NCI-H146 (cell line): ENCODE measurements at places on chromosomes 13 and 19.

- DNase-seq: peak; percentile 27
These were observed 1.1 kb downstream of the GYS1 start for GRCh38 chr19:48991873-48992580.

DNA sequence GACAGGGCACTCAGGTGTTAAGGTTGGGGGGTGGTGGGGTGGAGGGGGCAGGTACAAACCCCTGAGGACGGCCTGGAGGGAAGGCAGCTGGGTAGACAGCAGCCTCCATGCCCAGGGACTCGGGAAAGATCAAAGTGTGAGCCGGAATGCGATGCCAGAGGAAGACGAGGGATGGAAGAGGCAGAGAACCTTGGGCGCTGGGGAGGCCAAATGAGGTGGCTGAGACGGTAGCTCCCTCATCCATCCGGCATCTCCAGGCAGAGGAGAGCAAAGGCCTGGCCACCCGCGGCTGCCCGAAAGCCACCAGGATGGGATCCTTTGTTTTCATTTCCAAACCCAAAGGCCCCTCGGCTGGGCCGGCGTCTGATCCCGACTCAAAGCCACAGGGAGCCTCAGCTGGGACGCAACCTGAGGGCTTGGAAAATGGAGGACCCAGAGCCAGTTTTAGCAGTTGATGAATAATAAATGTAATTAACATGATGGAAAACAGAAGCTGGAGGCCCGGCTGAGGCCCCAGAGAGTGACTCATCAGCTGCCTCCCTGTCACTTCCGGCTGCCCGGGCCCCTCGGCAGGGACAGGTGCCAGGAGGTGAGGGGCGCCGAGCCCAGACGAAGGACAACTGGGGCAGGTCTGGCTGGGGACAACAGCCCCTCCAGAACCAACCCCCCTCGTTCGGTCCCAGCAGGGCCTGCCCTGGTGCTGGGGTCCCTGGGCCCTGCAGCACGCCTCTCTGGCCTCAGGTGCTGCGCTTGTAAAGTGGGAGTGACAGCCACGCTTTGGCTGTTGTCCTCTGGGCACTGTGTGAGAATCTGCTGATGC lies 61.6 kb downstream of the CEBPG start:
- peak; percentile 30 for DNase-seq

- DNase-seq: no peak
These were observed 4.6 kb upstream of the TPRX2 start for GRCh38 chr19:47854459-47854858.

DNA sequence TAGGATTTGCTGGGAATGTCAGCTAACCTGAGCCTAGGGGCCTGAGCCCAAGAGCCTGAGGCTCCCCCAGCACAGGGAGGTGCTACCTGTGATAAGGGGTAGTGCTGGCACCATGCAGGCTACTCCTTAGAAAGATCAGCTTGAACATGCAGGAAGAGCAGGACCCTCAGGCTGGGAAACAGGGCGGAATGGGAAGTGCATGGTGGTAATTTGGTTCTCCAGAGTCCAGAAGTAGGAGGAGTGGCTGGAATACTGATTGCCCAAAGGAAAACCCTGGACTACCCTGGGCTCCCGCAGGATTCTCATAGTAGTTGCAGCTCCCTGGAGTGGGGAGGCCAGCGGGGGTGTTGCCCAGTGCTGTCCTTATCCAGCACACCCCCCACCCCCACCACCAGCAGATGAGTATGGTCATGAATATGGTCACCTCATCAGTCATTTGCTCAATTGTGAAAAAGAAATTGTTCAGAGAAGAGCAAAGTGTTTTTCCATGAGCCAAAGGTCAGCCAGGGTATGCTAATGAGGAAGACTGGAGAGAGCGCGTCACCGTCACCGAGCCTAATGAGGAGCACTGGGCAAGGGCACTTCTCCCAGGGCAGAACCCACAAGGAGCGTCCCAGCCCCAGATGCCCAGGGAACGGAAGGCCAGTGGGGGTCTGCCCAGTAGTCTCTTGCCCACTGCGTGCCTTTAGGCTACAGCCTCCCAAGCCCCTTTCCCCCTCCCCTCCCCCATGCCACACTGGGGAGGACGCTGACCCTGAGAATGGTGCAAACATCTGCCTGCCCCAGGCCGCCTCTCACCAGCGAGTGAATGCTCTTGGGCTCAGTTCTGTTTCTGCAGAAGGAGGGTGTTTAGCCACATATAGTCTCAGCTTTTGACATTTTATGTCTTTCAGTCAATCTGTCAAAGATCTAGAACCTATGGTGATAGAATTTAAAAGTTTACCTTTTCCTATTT lies 5.3 kb downstream of the SLC25A15 start:
- DNase-seq: no peak

- DNase-seq: no peak
These were observed 133.4 kb downstream of the OXGR1 start for GRCh38 chr13:96860882-96861281.

DNA sequence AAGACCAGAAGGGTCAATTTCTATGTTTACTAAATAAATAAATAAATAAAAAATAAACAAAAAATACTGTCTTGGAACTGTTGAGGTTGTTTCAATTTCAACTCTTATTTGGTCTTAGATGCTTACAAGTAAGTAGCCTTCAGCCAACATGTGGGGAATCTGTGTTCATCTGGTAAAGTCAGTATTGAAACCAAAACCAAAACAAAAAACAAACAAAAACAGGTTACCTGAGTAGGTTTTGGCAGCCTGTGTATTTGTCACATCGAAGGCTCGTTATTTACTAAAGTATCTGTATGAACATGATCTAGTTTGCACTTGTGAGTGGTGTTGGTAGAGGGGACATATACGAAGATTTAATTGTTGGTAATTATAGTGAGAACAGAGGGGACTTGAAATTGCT lies 471.5 kb downstream of the SLITRK5 start:
- no peak for DNase-seq

DNA sequence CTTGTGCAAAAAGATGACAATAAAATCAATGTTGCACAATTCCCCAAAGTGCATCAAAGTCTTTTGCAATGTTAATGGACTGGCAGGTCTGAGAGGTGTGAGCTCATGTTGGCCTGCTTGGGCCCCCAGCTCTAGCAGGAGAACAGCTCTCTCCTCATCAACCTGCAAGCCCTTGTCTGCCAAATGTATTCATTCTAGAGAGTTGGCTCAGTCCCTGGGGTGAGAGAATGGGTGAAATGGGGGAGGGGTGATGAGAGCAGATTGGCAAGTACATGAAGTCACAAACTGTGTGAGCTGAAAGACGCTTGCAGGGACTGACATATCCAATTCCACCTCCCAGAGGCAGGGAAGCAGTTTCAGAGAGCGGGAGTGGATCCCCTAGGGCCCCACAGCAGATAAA lies 465.1 kb upstream of the ZNF507 start:
- no peak for DNase-seq

DNA sequence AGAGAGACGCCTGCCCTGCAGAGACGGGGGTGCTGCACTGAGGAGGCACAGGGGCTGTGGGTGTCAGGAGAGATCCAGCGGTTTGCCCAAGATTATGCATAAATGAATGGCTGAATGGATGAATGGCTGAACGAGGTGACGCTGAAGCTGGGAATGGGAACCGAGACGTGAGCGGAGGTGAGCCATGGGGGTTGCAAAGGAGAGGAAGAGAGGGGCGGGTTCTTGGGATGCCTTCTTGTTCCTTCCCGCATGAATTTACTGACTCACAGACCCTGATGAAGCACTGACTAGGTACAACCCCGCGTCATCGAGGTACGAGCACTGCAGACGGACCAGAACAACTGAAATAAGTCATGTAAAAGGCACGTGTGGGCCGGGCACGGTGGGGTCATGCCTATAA lies 16.7 kb downstream of the DCAF15 start:
- no peak for DNase-seq

DNA sequence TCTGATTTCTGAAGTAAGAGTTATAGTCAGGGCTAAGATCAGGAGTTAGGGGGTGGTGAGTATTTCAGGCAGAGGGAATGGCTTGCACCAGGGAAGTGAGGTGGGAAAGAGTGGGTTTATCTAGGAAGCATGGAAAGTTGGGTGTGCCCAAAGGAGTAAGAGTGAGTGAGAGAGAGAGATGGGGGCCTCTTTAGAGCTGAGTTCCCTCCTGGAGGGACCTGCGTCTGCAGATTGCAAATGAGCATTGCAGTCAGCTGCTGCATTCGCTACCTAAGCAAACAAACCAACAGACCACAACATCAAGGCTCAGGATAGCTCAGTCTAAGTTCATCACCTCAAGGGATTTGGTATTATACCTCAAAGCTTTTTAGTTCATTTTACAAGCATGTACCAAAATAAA lies 405.8 kb downstream of the FGF9 start:
- DNase-seq: no peak

- DNase-seq: peak; percentile 41
These were observed 9.8 kb upstream of the CIRBP start for GRCh38 chr19:1259206-1259875.

DNA sequence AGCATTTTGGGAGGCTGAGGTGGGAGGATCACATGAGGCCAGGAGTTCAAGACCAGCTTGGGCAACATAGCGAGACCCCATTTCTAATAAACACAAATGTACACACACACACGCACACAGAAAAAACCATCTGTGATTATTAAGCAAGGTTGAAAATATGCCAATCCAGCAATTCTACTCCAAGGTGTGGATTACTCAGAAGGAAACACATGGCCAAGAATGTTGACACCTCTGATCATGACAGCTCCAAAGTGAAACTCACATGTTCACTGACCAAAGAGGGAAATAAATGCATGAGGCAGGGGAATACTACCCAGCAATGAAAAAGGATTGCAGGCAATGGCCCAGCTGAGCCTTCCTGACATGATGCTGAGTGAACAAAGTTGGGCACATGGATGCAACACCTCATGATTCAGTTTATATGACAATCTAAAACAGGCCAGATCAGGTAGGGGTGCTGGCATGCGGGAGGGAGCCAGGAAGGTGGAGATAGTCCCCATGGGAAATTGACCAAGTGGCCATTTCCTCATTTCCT lies 4.4 kb downstream of the DOCK6 start:
- DNase-seq: no peak

DNA sequence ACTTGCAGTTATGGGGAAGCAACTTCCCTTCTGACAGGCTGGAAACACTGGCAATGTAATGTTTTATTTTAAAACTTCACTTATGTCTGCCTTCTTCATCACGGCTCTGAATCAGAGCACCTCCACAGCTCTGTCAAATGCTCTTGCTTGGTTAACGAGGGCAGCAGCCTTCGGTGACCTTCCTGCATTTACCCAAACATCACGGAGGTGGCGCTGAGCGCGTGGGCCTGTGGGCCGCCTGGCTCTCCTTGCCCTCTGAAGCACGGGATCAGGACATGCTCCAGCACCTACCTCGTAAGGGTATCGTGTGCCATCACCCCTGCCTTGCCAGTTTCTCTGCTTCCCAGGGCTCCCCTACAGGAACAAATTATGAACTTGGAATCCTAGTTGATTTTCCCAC lies 310.0 kb downstream of the TEX29 start:
- DNase-seq: peak; percentile 76

- DNase-seq: no peak
These were observed 14.9 kb downstream of the LAIR2 start for GRCh38 chr19:54517483-54517882.

- peak; percentile 29 for DNase-seq
These were observed 36.3 kb upstream of the FLT1 start for GRCh38 chr13:28531077-28531844.

DNA sequence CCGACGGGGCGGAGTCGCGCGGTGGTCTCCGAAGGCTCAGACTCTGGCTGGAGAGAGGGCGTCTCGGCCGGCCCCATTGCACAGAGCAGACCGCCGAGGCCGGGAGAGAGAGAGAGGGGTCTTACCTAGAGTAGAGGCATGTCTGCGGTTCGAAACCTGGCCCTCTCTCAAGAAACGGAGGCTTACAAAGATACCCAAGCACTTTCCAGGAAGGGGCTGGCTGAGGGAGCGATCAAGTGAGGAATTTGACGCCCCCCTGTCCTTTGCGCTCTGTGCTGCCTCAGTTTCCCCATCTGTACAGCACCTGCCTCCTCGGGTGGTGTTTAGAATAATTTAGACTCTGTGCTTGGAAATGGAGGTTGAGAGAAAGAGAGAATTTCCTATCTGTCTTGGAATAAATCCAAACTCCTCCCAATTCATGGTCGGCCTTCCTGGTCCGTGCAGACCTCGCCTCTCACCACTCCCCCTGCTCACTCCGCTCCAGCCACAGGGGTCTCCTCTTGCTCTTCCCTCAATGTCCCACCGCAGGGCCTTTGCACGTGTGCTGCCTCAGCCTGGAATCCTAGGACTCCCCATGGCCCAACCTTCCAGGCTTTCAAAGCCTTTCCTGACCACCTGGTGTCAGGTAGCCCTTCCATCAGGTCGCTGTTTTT lies 658 bp upstream of the ISOC2 start:
- DNase-seq: peak; percentile 35
